ENCODE measurements at places on chromosomes 13 and 19. TPM values are rescaled to one million over a fixed set of nuclear protein-coding genes. Genes with fewer than 3 reads are reported as not detected.

Gene EMP3
- total RNA-seq = 381 TPM

Gene HNRNPUL1
- total RNA-seq = 146 TPM

Gene ANGPTL4
- total RNA-seq = 21.7 TPM

Gene FSTL3
- 29.9 TPM for total RNA-seq

Gene DKKL1
- total RNA-seq = not detected

Gene NLRP5
- not detected for total RNA-seq

Gene LILRA1
- not detected for total RNA-seq

Gene FCAR
- not detected for total RNA-seq
